H9 (cell line): ENCODE measurements at places on chromosomes 7 and 10. TPM values are rescaled to one million over a fixed set of nuclear protein-coding genes. Genes with fewer than 3 reads are reported as not detected.

DNA sequence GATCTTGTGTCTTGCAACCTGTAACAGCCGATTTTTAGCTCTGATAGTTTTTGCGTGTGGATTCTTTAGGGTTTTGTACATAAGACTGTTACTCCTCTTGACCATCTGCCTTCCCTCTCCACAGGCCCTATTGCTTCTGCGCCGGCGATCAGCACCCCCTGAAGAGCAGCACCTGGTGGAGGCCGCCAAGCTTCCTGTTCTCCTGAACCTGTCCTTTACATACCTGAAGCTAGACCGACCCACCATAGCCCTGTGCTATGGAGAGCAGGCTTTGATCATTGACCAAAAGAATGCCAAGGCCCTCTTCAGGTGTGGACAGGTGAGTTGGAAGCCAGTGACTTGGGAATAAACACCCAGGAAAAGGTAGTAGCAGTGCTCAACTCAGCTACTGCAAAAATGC is 12.6 kb downstream of the FKBP6 start:
- H3K4me3 ChIP-seq = no peak overlapping the region
- peak; percentile 79 for DNase-seq
- H3K4me1 ChIP-seq = peaks cover 2% of the 10 kb centered on the region; the same call in 1 of the 2 replicates
- no peaks in the 10 kb centered on the region for H3K36me3 ChIP-seq
- H3K27ac ChIP-seq = no peak overlapping the region

DNA sequence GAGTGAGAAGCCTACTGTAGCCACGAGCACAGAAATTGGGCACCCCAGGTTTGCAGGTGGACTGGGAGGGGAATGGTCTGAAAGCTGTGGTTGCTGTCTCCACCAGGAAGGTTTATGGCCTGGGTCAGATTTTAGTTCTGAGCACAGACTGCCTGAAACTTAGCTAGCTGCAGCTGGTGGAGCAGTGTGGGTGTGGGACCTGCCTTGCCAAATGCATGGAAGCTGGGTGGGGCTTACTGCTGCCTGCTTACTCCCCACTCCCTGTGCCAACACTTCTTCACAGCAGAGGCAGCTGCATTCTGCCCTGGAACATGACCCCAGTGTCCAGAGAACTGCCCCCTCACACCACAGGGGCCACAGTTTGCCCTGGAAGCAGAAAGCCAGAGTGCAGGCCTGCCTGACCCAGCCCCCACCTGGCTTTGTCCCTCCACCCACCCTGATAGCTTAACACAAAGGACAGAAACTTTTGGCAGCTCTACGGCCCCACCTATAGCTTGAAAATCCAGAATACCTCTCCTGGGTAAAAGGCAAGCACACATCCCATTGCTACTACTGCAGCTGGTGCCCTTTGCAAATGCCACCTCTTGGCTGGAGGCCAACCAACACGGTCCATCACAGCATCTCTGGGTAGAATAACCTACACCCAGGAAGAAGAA is 281.6 kb downstream of the AGMO start:
- H3K4me3 ChIP-seq = no peak overlapping the region
- H3K27me3 ChIP-seq = no peaks in the 10 kb centered on the region
- H3K36me3 ChIP-seq = peaks cover 22% of the 10 kb centered on the region
- no peaks in the 10 kb centered on the region for H3K4me1 ChIP-seq
- no peak overlapping the region for H3K27ac ChIP-seq

DNA sequence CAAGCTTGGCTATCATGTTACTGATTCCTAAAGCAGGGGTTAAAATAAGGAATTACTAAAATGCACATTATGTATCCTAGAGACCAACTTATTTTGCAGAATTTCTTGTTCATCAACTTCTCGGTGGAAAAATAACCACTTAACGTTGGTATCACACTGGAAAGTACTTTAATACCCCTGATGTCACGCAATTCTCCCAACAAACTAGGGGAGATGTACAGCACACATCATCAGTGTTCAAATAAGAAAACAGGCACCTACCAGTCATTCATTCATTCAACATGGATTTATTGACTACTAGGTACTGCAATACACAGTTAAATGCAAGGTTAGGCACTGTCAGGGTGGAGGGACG is 648 bp downstream of the HUS1 start:
- DNase-seq = no peak
- H3K36me3 ChIP-seq = peaks cover 36% of the 10 kb centered on the region; the same call in 2 of the 3 replicates
- no peak overlapping the region for H3K27ac ChIP-seq
- peak overlapping the region; percentile 92 for H3K4me3 ChIP-seq
- H3K27me3 ChIP-seq = no peaks in the 10 kb centered on the region

GRCh38 chr10:44960088-44960460 is 472 bp downstream of the RASSF4 start:
- H3K4me3 ChIP-seq = peak overlapping the region; percentile 79
- no peak for DNase-seq
- H3K4me1 ChIP-seq = peaks cover 21% of the 10 kb centered on the region; the same call in 1 of the 2 replicates
- H3K27ac ChIP-seq = no peak overlapping the region
- peaks cover 11% of the 10 kb centered on the region for H3K36me3 ChIP-seq
- H3K27me3 ChIP-seq = no peaks in the 10 kb centered on the region

DNA sequence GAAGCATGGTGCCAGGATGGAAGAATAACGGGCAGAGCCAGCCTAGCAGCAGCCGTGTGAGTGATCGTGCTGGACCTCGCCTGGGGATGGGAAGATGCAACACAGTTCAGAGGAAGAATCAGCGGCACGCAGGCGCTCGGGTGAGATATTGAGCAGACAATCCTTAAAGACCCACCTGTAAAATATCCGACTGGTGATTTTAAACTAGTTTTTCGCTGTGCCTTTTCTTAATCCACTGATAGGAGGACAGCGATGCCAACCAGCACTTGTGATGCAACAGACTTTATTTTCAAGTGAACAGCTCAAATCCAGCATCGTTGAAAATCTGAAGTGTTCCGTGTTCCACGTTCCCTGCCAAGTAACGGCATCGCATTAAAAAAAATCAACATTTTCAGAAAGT is 214.7 kb downstream of the TEX36 start:
- no peak overlapping the region for H3K27ac ChIP-seq
- no peaks in the 10 kb centered on the region for H3K27me3 ChIP-seq
- no peak overlapping the region for H3K4me3 ChIP-seq

GRCh38 chr10:131062621-131063260 is 248.8 kb downstream of the TCERG1L start:
- H3K27me3 ChIP-seq = no peaks in the 10 kb centered on the region; the same call in 1 of the 2 replicates
- H3K27ac ChIP-seq = no peak overlapping the region
- H3K4me1 ChIP-seq = peaks cover 3% of the 10 kb centered on the region
- DNase-seq = no peak

- H3K4me3 ChIP-seq = no peak overlapping the region
- no peak overlapping the region for H3K27ac ChIP-seq
- no peaks in the 10 kb centered on the region for H3K36me3 ChIP-seq
Observed at GRCh38 chr7:33671531-33672262, 233.6 kb upstream of the BMPER start.

Gene ELN
- 0.37 and 0.55 TPM in 2 replicates for total RNA-seq

Gene PON1
- 0.15 and 0.90 TPM in 2 replicates for total RNA-seq

Gene GSAP
- 1.6 and 1.9 TPM in 2 replicates for total RNA-seq
